ENCODE measurements at places on chromosomes 12 and 14.

DNA sequence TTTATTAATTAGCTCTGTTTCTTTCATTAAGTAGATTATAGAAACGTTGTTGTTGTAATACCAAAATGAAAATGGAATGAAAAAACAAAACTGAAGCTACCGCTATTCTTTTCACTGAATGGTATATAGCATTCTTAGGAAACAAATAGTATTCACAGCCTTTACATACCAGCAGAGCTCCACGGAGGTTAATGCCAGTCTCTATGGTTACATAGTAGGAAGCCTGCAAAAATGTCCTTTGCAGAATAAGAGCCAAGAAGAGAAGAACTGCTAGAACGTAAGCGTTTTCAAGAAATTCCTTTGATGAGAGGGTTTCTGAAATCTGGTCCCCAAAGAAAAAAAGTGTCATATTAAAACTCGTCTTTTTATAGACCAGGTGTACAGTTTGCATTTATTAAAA lies 30.6 kb downstream of the ABCC9 start:
- DNase-seq = no peak

DNA sequence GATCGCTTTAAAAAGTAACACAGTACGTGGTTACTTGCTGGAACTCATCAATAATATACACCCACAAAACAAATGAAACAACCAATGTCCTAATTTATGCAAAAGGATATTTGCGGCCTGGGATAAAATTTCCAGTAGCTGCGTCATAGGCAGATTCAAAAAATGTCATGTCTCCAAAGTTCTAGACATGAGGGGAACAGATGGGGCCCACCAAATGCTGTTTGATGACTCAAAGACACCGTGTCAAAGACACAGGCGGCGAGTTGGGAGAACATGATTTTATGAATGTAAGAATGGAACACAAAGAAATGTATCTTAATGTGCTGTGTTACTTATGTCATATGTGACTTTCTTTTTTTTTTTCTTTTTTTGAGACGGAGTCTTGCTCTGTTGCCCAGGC lies 34.3 kb upstream of the NCOR2 start:
- DNase-seq = no peak

GRCh38 chr14:95509495-95509894 lies 7.0 kb downstream of the SYNE3 start:
- no peak for DNase-seq

DNA sequence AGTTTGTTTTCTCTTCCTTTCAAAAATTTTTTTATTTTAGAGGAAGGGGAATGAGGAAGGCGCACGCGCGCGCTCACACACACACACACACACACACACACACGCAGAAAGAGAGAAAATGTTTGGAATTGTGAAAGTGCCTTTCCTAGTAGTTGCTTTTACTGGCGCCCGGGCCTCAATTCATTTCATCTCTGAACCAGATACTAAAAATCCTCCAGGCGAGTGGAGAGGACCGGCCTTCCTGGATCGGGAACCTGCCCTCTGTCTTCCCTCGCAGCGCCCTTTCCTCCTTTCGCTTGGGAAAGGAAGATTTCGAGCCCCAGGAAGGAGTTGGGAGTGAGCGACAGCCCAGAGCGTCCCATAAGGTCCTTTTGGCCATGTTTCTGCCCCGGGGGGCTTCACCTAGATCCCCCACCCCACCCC lies 7.8 kb upstream of the TBX3 start:
- DNase-seq = no peak

GRCh38 chr12:57600395-57600794 lies 4.2 kb upstream of the DTX3 start:
- DNase-seq = no peak

- DNase-seq = no peak
These were observed 49.8 kb downstream of the EID3 start for GRCh38 chr12:104353012-104353981.

Data from NCI-H526 (cell line).